Activated CD4-positive, alpha-beta T cell treated with anti-CD3 and anti-CD28 coated beads for 48 hours (primary cell): ENCODE measurements at places on chromosomes 7 and 10.

DNA sequence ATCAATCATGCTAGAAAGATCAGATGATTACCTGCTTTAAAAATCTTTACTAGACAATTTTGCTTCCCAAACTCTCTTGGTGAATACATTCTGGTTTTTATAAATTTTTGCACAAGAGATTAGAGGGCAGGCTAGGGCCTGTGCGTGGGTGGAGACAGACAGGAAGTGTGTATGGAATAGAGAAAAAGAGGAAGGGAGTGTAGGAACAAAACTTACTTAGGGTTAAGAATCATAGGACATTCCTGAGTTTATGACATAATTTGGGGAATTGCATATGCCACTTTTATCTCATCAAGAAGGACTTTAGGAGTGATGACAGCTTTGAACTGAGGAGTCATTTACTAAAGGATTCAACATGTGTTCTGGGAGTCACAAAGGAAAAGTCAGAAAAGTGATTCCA lies 31.3 kb downstream of the LAMB1 start:
- DNase-seq = no peak

GRCh38 chr7:94577357-94577756 lies 67.7 kb downstream of the CASD1 start:
- no peak for DNase-seq

- DNase-seq = no peak
Observed at GRCh38 chr7:122638459-122638858, 60.5 kb downstream of the RNF133 start.

GRCh38 chr7:146094356-146094755 lies 22.2 kb upstream of the CNTNAP2 start:
- DNase-seq = no peak

- DNase-seq = no peak
Observed at GRCh38 chr10:28853195-28853594, 175.9 kb downstream of the BAMBI start.

GRCh38 chr7:69187824-69188333 lies 410.4 kb upstream of the AUTS2 start:
- DNase-seq = no peak

DNA sequence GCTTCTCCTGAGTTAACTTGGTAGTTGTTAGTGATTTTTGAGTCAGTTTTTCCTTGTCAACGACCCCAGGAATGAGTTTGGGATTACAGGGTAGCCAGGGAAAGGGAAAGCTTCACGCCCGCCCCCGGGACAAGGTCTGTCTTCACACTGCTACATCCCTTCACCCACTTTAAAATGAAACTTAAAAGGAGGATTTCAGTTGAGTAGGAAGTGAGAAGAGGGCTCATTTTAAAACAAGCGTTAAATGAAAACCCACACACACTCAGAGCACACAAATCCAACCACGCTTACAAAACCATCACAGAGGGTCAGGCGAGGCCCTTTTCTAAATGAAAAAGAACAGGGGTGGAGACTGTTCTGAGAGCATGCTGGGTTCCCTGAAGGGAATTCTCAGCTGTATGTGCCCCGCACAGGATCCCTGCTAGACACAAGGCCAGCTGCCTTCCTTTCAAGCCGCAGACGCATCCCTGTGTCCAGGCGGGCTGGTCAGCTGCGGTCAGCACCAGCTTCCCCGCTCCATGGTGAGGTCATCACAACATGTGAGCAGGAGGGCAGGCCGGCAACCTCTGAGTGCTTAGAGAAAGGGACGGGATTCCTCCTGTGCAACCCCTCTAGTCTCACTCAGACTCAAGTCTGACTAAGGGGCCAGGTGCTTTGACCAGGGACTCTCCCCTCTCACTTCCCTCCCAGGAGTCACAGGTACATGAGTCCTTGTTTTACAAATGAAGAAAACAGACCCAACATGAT lies 111.8 kb downstream of the EGFR start:
- DNase-seq = no peak

DNA sequence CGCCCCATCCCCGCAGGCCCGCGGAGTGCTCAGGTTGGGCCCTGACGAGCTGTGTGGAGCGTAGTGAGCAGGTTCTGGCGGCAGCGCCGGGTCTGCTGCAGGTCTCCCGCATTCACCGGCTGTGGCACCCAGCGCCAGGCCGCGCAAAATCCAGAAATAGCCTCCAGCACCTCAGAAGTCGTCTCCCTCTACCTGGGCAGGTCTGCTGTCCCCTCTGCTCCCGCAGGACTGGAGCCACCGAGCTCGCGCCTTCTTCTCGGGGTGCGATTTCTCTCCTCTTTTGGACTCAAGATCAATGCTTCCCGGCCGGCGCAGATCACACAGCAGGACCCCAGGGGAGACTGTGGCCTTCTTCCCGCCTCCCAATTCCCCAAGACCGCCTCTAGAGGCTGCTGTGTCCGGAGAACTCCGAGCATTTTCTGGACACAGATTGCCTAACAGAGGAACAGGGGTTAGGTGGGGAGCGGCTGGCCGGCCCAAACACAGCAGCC lies 8.4 kb downstream of the TLX1 start:
- no peak for DNase-seq

DNA sequence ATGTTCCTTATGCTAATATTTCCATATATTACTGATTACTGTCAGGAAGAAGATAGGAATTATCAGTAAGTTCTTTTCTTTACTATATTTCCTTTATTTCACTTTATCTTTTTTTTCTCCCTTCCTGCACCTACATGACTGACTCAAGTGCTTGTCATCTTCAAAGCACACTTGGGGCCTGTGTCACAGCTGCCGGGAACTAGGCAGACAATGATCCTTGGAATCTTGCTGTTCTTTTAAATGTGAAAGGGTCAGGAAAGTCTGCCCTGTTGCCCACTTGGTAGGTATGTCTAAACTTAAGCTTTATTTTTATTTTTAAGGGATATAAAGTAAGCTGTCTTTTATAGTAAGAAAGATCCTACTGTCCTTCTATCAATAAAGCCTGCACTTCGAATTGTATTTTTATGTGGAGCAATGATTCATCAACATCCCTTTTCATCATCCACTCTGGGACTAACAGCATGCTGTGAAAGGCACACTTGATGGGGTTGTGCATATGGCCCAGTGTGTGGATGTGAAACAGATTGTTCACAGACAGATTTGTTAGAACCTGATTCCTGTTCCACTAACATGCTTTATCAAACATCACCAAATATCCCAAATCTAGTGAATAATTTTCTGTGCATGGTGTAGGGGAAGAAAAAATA lies 556.9 kb downstream of the DNAJB9 start:
- DNase-seq = no peak

GRCh38 chr7:4247106-4247876 lies 434.8 kb upstream of the FOXK1 start:
- DNase-seq = no peak

DNA sequence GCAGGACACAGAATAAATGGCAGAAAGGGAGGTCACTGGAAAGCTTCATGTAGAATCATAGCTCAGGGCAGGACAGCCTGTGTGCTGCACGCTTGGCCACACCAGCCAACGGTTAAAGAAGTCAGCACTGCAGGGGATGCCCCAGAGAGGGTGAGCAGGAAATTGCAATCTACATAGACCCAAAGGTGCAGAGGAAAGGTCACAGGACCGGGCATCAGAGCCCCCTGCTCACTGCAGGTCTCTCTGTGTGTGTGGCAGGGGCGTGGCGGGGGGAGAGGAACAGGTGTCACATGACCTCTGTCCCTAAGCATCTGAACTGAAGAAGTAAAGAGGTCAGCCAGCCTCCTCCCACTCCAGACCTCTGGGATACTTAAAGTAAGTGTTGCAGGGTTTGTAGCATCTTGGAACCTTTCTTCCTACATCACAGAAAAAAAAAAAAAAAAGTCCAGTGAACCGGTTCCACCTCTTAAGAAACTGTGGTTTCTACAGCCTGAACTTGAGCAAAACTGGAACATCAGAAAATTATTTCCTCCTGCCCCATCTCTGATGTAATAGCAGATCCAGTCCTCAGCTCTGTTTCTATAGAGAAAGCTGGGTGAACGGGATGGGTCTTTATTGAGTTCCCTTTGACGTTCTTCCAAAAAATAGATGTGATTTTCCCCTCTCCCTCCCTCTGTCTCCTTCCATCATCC lies 64.3 kb downstream of the RGS10 start:
- DNase-seq = peak; percentile 32

DNA sequence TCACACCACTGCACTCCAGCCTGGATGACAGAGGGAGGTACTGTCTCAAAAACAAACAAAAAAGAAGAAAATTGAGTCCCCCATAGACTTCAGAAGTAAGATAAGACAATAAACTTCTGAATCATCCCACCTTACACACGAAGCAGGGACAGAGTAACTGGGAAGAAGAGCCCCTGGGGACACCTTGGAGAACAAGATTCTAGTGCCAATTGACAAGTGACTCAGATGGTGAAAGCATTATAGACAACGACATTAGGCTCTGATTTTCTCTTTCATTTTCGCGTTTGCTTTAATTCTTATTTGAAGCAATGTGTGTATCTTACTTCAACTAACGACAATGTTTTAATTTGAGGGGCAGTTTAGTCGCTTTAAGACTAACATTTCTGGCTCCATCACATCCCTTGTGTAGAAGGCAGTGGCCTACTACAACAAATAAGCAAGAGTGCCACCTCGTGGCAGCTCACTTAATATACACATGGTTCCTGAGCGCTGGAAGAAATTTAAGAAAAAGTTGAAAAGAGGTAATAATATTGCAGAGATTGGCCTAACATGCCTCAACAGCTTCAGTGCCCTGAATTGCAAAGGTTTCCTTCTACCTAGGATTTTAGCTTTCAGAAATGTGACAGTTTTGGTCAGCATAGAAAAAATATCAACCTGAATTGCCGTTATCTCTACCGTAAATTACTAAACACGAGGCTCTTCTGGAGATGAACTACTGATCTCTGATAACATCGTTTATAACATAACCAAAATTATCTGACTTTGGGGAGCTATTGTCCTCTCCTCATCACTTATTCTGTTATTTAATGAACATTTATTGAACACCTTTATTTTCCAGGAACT lies 36.7 kb downstream of the ASNS start:
- peak; percentile 74 for DNase-seq

GRCh38 chr7:101164071-101164840 lies 1.1 kb downstream of the VGF start:
- DNase-seq = no peak

DNA sequence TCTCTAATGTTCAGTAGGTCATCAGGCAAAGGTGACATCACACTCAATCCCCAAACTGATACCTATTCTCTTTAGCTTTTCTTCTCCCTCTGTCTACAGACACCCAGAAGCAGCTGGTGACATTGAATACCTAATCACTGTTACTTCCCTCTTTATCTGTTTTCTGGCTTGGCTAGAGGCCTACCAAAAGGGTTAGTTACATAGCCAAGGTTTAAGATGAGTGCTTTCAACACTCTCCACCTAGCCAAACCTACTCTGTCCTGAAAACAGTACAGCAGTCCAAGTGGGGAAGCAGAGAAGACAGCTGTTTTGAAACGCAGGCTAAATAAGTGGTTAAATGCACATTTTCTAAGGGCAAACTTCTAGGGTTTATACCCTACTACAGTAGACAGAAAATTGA lies 39.4 kb downstream of the CCNJ start:
- DNase-seq = no peak

DNA sequence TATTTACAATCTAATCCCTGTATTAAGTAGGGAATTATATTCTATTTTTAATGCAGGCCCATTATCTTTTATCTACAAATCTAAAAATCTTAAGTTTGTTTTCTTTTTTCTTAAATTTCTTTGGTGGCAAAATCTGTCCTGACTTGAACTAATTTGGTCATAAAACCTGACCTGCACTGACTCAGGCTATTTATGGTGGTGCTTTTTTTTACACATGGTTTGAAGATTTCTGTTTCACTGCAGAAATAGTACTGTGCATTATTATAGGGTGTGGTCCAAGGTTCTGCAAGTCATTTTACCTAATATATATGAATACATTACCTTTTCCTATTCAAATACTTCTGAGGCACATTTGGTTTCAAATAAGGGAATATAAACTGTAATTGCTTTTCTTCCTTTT lies 137.0 kb downstream of the CD36 start:
- DNase-seq = no peak

- peak; percentile 12 for DNase-seq
Observed at GRCh38 chr7:38539477-38540081, 91.6 kb downstream of the AMPH start.

GRCh38 chr10:22505911-22506685 lies 160.8 kb downstream of the SPAG6 start:
- peak; percentile 54 for DNase-seq

- DNase-seq = no peak
Observed at GRCh38 chr7:44403775-44404174, 78.4 kb upstream of the CAMK2B start.

GRCh38 chr7:140672382-140673062 lies at the start of gene ADCK2:
Gene ADCK2, plus strand, starts transcription at chr7:140672945. Its CDS starts 386 bp downstream, at chr7:140673331.
- peak; percentile 69 for DNase-seq

- DNase-seq = no peak
Observed at GRCh38 chr7:125695626-125696025, 766.0 kb upstream of the POT1 start.

GRCh38 chr7:117090791-117091190 lies 137.5 kb downstream of the ST7 start:
- DNase-seq = no peak

- no peak for DNase-seq
Observed at GRCh38 chr7:114343949-114344708, 70.5 kb upstream of the FOXP2 start.

DNA sequence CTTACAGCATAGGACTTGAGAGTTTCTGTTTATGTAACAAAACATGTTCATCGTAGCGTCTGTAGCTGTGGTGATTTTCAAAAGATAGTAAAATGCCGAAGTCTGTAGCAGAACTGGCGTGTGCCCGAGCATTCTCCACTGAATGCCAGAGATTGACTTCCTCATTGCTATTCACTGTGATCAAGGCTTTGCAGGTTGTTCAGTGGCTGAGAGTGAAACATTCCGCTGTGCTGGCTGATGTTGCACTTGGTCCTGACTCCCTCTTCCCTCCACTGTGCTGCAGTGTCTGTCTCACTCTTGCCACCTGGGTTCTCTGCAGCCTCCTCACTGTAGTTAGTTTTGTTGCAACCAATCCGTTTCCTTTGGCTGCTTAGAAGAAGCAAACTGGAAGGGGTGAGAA lies 37.6 kb downstream of the FHIP2A start:
- no peak for DNase-seq

- DNase-seq = no peak
Observed at GRCh38 chr7:107982918-107983389, 20.0 kb downstream of the LAMB1 start.

DNA sequence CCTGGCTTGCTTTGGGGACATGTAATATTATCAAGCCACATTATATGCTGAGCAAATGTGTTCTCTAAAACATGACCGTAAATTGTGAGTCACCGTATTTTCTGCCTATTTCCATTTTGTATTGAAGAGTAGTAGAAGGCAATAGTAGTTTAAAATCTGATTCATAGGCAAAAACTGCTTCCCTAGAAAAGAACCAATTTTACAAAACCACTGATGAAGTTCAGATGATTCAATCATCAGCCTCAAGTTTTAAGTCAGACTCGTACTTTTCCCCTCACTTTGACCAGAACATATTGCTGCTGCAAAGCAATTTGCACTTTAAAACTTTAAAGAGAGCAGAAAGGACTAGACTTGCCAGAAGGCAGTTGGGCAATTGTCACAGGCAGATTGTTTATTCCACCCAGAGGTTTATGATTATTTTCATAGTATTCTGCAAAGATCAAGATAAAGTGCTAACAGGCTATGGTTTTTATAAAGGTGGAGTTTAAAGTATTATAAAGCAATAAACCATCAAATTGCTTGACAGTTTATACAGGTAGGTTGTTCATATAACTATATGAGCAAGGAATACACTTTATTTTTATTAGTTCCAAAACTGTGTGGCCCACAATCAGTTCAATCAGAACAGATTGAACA lies 168.2 kb downstream of the ETV1 start:
- no peak for DNase-seq

- DNase-seq = peak; percentile 43
Observed at GRCh38 chr7:144818511-144818910, 17.3 kb downstream of the TPK1 start.

- no peak for DNase-seq
Observed at GRCh38 chr10:103501186-103501585, 7.7 kb downstream of the NEURL1 start.
